GM12865 (cell line): ENCODE measurements at places on chromosomes 6 and 20.

DNA sequence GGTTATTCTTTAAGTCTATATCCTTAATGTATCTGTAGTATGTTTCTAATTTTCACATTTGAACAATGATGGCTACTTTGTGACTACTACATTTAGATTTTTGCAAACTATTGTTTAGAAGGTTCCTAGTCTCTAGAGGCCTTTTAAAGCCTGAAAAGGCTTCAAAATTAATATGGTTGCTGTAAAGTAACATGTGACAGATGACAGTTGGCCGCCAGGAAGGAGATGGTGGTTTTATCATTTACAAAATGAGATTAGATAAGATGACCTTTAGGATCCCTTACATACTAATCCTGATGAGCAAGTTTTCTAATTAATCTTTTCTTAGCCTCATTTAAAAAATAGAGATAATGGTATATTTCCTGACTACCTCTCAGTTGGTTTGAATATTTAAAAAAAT, 18.8 kb downstream of the SCAF8 start:
- no peak for DNase-seq

DNA sequence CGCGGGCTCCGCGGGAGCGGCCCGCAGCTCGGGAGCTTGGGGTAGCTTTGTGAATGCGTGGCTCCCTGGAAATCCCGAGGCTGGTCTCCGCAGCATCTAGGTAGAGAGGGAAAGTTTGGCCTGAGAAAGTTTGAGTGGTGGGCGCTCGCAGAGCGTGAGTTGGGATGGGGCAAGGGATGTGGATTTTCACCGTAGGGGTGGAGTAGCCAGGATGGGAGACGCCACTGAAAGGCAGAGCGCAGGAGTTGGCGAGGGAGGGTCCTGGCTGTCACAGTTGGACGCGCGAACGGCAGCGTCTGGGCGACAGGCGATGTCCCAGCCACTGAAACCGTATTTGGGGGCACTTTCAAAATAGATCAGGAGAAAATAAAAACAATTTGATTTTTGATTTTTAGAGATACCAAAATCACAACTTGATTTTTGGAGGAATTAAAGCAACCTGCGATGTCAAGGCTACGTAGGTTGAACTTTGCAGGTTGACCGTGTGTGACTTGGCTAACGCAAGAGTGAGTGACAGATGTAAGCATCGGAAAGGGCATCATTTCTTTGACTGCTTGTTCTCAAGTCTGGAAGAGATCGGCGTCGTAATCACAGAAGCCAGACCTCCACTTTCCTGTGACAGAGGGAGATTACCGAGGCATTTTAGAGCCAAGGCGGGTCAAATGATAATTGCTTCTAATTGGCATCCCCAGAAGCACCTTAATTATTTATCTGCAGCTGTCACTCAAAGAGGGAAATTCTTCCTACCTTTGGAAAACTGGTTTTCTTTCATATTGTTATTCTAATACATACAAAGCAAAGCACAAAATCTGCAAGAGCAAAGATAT, 646 bp downstream of the HEY2 start:
- DNase-seq: peak; percentile 23

GRCh38 chr6:121666814-121667213, 231.4 kb downstream of the GJA1 start:
- no peak for DNase-seq

DNA sequence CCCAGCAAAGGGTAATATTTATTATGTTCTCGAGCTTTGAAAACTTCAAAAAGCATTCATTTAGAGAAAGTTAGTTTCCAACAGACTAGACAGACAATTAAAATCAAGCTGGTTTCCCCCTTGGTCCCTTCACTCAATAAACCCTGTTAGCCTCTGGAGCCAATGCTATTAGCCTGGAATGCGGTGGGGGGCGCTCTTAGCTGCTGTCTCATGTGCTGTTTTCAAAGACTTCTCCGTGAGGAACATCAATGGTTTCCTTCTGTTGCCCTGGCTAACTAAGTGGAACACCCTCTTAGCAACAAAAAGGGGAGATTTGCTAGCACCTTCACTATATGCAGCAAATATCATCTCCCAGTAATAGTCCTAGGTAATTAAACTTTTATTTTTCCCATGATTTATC, 86.4 kb downstream of the LY86 start:
- DNase-seq: no peak

GRCh38 chr6:170346649-170347048, 40.1 kb downstream of the FAM120B start:
- no peak for DNase-seq

DNA sequence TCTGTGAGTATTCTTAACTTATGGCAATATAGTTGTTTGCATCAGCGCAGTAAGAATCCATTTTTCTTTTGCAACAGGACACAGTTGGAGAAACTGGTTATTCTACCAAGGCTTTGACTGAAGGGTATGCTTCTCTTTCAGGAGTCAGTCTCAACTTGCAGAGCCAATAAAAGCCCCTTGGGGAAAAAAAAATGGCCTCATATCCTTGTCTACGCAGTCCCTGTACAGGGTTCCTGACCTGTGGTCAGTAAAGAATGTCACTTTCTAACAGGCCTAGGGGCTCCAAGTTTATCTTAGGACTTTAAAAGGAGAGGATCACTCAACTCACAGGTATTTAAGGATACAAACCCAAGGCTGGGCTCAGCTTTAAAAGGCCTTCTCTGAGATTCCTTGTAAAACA, 6.9 kb upstream of the RNGTT start:
- no peak for DNase-seq

DNA sequence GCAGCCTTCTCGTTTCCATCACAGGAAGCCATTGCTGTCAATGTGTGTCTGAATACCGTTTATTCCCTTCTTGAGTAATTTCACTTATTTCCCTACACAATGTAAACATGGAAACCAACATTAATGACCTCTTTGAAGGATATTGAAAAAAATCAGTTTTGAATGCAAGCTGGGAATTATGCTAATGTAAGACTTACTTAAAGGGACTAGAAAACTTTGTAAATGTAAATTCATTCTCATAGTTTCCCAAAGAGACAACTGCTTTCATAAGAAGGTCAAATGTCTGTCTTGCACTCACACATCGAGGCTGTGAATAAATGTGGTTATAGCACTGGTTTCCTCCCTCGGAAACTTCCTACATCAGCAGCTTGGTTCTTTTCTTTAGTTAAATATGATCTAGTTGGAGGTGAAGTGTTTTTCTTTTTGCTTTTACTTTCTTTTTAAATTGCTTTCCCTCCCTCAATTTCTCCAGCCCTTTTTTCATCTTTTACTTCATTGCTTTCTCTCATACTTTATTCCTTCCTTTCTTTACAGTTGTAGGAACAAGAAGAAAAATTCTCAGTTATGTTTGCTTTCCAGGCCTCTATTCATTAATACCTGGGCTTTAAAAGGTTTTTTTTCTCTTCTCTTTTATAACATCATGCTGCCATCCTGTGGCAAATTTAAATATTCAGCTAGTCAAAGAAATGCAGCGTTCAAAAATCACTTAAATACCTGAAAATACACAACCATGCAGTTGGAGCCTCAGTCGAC, 108.3 kb downstream of the TNFAIP3 start:
- peak; percentile 57 for DNase-seq

DNA sequence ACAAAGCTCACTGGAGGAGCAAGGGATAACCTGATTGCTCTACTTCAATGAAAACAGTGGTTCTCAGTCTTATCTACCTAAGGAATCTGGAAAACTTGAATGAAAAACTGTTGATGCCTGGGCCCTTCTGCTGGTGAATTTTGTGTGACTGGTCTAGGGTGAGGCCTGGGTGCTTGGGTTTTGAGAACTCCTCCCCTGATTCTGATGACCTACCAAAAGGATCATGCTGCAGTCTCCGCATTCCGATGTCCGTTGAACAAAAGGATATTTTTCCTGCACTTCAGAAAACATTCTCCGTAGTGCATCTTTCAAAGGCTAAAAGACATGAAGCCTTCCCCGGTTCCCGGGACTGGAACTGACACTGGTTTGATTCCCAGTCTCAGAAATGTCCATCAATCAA, 157.9 kb downstream of the SYNDIG1 start:
- no peak for DNase-seq

GRCh38 chr20:1832634-1833033, 62.6 kb upstream of the SIRPA start:
- no peak for DNase-seq
